Lower lobe of right lung (tissue), 2 donors: ENCODE measurements at places on chromosomes 11 and 22.

DNA sequence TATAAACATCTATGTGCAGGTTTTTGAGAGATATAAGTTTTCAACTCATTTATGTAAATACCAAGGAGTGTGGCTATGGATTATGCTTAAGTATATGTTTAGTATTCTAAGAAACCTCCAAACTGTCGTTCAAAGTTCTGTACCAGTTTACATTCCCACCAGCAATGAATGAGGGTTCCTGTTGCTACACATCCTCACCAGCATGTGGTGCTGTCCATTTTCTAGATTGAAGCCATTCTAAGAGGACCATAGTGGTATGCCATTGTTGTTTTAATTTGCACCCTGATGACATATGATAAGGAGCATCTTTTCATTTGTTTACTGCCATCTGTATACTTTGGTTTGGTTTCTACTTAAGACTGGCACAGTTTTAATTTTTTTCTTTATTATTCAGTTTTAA, 2097.9 kb downstream of the LRRC4C start:
- no peaks in the 10 kb centered on the region for H3K4me1 ChIP-seq
- no peaks in the 10 kb centered on the region for H3K36me3 ChIP-seq
- DNase-seq = no peak
- no peak overlapping the region for H3K27ac ChIP-seq
- no peak overlapping the region for H3K4me3 ChIP-seq

DNA sequence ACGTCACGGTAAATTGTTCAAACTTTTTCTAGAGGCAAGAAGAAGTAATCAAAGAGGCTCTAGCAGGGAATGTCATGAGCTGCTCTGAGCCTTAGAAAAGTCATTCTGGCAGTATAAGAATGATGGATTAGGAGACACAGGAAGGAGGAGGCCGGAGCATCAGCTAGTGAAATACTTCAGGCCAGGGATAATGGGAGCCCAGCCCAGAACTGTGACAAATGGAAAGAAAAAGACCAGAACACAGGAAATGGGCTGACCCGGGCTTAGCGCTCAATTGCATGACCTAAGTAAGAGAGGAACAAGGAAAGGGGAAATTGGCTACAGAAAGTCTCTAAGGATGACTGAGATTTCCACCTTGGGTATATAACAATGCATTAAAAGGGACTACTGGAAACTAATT, 108.6 kb downstream of the LARGE1 start:
- H3K36me3 ChIP-seq = no peaks in the 10 kb centered on the region
- H3K4me3 ChIP-seq = no peak overlapping the region
- H3K27ac ChIP-seq = no peak overlapping the region
- no peaks in the 10 kb centered on the region for H3K27me3 ChIP-seq

DNA sequence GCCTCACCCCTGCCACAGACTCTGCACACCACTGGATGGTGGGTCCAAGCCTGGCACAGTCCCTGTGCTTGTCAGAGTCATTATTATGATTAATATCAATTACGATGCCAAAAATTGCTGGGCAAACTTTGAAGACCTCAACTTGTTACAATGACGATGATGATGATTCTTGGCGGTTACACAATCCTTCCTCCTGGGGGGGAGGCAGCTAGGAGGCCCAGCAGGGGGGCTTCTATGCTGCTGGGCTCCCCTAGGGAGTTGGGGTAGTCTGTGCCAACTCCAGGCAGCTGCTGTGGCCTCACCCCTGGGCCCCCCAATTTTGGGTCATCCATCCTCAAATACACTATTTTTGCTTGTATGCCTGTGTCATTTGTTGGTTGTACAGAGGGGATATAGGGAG, 12.0 kb downstream of the SLC35E4 start:
- DNase-seq = no peak
- H3K4me1 ChIP-seq = no peaks in the 10 kb centered on the region
- H3K27ac ChIP-seq = no peak overlapping the region
- H3K27me3 ChIP-seq = no peaks in the 10 kb centered on the region
- no peak overlapping the region for H3K4me3 ChIP-seq

DNA sequence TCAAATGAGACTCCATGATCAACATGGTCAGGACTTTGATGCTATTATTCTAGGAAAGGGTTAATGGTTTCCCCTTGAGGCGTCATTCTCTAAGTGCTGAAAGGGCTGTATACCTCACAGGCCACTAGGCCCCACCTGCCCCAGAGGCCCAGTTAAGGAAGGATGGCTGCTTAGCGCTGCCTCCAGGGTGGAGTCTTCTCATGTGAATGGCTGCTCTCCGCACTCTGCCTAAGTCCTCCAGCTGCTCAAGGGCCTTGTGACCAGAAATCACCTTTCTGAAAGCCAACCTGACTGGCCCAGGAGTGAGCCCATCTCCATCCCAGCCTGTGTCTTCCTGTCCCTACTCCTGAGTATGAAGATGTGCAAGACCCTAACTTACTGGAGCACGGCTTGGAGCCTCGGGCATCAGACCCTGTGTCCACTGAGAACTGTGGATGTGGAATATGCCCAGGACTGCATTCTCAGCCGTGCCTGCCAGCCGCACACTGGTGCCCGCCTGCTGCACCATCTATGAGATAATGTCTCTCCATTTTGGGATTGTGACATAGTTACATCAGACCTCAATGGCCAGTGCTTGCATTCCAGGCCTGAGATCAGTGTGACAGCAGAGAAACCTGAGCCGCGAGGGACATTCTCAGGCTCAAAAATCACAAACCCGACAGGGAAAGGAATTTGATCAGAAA, 51.0 kb downstream of the SNX19 start:
- H3K36me3 ChIP-seq = peaks cover 7% of the 10 kb centered on the region
- peaks cover 9% of the 10 kb centered on the region for H3K4me1 ChIP-seq
- no peak overlapping the region for H3K27ac ChIP-seq
- no peaks in the 10 kb centered on the region for H3K27me3 ChIP-seq
- no peak overlapping the region for H3K4me3 ChIP-seq

DNA sequence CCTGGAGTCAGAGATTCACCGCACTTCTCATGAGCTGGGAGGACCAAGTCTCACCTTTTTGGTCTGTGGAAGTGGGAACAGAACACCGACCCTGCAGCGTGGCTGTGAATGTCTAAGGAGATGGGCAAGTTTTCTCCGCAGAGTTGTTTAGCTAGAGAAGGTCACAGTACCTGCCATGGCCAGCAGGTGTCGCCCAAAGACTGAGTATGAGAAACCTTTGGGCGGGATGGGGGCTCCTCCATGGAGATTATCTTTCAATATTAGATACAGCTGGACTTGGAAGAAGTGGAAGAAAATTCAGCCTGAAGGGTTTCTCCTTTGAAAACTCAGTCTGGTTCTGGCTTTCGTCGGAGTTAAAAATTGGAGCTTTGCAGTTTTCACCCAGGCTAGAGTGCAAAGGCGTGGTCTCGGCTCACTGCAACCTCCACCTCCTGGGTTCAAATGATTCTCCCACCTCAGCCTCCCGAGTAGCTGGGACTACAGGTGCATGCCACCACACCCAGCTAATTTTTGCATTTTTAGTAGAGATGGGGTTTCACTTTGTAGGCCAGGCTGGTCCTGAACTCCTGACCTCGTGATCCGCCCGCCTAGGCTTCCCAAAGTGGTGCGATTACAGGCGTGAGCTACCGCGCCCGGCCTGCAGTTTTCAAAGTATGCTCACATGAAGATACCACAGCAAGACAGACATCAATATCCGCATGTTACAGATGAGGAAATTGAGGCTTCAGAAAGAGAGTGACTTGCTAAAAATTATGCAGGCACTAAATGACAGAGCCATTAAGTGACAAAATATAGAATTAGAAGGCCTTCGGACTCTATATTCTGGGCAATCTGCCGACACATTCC, 10.7 kb upstream of the DSCAML1 start:
- H3K27ac ChIP-seq = no peak overlapping the region
- H3K36me3 ChIP-seq = no peaks in the 10 kb centered on the region
- no peak overlapping the region for H3K4me3 ChIP-seq
- peaks cover 3% of the 10 kb centered on the region for H3K27me3 ChIP-seq
- peaks cover 18% of the 10 kb centered on the region for H3K4me1 ChIP-seq

DNA sequence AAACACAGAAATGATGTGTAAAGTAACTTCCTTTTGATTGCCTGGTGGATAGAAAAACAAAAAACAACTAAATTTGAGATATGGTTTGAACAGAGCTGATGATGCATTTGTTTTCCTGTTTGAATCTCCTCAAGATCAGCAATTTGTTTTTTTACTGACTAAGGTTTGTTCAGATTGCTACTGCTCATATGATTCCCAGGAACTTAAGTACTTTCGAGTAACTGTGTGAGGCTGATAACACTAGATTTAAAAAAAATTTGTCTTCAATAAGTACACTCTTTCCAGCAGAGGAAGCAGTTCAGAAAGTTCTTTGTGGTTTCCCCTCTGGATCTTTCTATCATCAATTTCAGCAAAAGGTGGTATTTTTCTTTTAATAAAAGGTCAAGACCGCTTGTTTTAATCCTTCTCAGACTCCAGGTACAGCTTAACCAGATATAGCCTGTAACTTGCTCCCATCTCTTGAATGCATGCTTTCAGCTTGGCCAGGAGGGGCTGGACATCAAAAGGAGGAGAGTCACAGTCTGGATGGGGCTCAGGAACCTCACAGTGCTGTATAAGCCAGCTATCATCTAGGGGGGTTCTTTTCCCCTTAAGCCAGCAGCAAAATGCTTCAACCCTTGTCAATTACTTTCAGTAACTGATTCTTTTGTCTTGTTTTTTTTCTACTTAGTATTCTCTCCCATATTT, 12.3 kb upstream of the MS4A6E start:
- no peaks in the 10 kb centered on the region for H3K36me3 ChIP-seq
- H3K27me3 ChIP-seq = no peaks in the 10 kb centered on the region
- H3K4me3 ChIP-seq = no peak overlapping the region
- H3K27ac ChIP-seq = no peak overlapping the region

- H3K4me3 ChIP-seq = no peak overlapping the region
- no peak overlapping the region for H3K27ac ChIP-seq
- H3K36me3 ChIP-seq = no peaks in the 10 kb centered on the region
Observed at GRCh38 chr11:64015510-64015909, 20.2 kb upstream of the FLRT1 start.

DNA sequence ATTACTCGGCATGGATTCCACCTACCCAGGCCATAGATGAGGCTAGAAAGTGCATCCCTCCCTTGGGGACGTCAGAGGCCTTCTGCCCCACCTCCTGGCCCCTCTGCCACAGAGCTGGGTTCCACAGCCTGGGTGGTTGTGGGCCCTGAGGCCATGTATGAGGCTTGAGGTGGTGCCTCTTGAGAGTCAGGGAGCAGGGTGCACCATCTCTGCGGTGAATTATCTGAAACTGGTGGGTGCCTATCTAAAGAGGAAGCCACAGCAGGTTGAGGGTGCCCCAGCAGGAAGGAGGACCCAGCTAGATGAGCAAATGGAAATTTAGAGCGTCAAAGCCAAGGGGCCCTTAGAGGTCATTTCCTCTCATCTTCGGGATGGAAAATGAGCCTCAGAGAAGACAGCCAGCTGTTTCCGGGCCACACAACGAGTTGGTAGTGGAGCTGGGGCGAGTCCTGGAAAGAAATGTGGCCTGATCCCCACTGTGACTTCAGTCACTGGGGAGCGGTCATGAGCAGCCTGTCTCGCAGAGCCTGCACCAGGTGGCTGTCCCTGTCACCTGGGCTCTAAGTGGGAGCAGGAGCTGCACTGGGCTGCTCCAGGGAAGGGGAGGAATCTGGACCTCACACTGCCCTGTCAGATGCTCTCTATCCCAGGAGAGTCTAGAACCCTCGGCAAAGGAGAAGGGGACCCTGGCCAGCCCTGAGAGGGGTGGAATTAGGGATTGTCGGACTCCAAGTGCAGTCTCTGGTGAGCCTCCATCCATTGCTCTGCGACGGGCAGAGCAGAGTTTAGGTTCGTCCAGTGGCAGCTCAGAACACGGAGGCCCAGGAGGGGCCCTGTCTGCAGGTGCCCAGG, 7.3 kb downstream of the ADORA2A start:
- DNase-seq = no peak
- H3K4me1 ChIP-seq = peaks cover 69% of the 10 kb centered on the region
- no peaks in the 10 kb centered on the region for H3K36me3 ChIP-seq
- no peaks in the 10 kb centered on the region for H3K27me3 ChIP-seq

DNA sequence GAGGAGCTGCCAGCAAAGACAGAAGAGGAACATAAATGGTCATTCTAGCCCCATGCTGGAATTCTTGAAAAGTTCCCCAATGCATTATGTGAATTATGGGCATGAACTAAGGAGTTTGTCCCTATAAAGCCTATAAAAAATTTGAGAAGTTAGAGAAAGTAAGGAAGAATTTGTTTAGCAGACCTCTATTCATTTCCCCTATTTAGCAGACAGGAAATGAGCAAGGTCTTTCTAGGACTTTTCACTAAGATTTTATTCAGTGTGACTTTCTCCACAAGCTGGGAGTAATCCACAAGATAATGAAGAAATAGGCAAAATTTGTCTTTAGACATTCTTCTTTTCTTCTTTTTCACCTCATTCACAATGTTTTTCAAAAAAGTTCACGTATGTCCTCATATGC, 20.0 kb downstream of the PRRG4 start:
- no peak overlapping the region for H3K27ac ChIP-seq
- H3K4me1 ChIP-seq = no peaks in the 10 kb centered on the region
- DNase-seq = no peak
- no peak overlapping the region for H3K4me3 ChIP-seq

- H3K4me3 ChIP-seq = no peak overlapping the region
- no peaks in the 10 kb centered on the region for H3K36me3 ChIP-seq
- no peaks in the 10 kb centered on the region for H3K27me3 ChIP-seq
- no peaks in the 10 kb centered on the region for H3K4me1 ChIP-seq
- H3K27ac ChIP-seq = no peak overlapping the region
- DNase-seq = no peak
Observed at GRCh38 chr11:21794306-21794705, 398.6 kb upstream of the ANO5 start.

DNA sequence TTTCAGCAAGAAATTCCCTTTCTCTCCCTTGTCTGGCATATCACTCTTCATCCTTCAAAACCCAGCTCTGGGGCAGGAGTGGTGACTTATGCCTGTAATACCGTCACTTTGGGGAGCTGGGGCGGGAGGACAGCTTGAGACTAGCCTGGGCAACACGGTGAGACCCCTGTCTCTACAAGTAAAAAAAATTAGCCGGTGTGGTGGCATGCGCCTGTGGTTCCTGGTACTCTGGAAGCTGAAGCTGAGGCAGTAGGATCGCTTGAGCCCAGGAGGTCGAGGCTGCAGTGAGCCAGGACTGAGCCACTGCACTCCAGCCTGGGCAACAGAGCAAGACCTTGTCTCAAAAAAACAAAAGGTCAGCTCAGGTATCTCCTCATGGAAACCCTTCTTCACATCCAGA, 1.4 kb upstream of the RCE1 start:
- no peak overlapping the region for H3K27ac ChIP-seq
- H3K4me1 ChIP-seq = peaks cover 38% of the 10 kb centered on the region
- H3K27me3 ChIP-seq = no peaks in the 10 kb centered on the region

DNA sequence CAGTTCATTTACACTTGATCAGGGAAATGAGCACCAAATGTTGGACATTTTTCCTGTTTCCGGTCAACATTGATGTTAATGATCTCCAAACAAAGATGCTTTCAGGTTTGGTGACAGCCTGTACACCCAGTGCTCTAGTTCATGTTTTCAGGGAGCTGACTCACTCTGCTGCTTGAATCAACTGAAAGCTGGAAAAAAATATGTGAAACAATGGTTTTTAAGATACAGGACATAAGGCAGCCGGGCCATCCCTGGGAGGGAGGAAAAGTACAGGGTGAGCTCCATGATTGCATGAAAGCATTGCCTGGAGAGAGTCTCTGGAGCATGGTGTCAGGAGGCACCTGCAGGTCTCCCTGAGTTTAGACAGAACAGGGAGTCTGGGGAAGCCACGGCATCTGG, 259.6 kb downstream of the TBC1D22A start:
- H3K4me1 ChIP-seq = no peaks in the 10 kb centered on the region
- no peak overlapping the region for H3K27ac ChIP-seq
- no peaks in the 10 kb centered on the region for H3K36me3 ChIP-seq

GRCh38 chr11:12114193-12115033, 4.0 kb downstream of the MICAL2 start:
- peaks cover 4% of the 10 kb centered on the region for H3K36me3 ChIP-seq
- H3K27me3 ChIP-seq = no peaks in the 10 kb centered on the region
- DNase-seq = no peak
- no peak overlapping the region for H3K4me3 ChIP-seq
- peaks cover 48% of the 10 kb centered on the region for H3K4me1 ChIP-seq
- no peak overlapping the region for H3K27ac ChIP-seq
